ENCODE measurements at places on chromosomes 4 and X.
A peak's percentile ranks its signal among the peaks of the same experiment; 100 is the strongest.

- DNase-seq = no peak
Measured at GRCh38 chr4:177315767-177316464, 6.2 kb downstream of the NEIL3 start.

DNA sequence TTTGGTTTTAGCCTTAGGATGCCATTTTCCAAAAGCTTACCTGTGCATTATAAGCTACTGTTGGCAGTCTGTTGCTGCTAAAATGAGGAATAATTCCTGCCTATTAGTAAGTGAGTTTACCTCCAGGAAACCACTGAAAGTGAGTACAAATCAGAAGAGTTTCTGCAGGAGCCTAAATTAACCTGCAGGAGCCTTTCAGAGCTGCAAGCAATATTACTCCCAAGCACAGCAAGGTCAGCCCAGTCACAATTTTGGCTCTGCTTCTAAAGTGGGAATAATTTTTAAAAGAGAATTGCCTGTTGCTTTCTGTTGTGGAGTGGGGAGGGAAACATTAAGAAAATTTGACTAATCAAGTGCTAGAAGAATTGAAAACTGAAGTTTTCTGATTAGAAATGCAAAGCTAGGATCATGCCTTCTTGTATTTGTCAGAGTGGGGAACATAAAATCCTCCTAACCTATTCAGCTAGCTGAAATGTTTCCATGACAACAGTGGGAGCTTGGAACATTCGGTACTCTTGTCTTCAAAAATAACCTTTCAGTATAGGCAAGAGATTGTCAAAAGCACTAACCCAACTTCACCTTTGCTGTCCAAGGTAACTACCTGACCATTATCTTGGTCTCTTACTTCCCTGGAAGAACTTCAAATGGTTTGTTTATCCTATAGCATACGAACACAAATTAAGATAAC lies 193.2 kb downstream of the COMMD8 start:
- DNase-seq = no peak

DNA sequence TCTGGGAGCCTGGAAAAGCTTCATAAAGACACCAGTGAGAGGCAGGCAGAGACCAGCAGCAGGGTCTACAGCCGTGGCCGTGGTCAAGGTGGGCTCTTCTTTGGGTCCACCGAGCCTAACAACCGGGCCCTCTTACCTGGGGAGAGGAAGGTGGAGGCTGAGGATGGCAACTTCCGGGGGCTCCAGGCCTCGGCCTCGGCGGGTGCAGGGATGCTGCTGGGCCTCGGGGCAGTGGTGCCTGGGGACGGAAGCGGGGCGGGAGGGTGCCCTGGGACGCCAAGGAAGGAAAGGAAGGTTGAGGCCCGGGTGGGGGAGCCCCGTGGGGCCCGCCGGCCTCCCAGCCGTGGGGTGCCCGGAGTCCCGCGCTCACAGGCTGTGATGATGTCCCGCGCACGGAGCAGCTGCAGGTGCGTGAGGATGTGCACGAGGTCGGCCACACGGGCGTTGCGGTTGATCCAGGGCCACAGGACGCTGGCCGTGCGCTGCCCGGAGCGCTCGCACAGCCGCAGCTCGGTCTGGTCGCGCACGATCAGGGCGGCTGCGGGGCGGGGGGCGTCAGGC lies 561 bp downstream of the IRAK1 start:
- DNase-seq = peak; percentile 38

- DNase-seq = no peak
Measured at GRCh38 chrX:3244203-3244743, 102.2 kb downstream of the MXRA5 start.

DNA sequence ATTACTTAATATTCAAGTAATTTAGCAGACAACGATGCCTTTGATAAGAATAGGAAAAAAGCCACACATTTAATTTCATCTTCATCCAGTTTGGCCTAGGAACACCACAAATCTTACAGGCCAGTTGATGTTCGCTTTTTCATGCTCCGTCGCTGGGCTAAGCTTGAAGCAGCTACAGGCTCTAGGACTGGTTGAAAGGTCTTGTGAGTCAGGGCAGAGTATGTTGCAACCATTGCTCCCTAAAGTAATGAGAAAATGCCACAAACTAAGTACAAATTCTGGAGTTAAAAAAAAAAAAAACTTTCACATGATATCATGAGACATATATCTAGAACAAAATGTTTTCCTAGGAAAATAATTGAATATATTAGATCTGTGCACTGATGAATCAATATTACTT lies 123.8 kb downstream of the RPS6KA6 start:
- no peak for DNase-seq

GRCh38 chr4:183429489-183429888 lies 14.9 kb upstream of the CDKN2AIP start:
- DNase-seq = no peak

DNA sequence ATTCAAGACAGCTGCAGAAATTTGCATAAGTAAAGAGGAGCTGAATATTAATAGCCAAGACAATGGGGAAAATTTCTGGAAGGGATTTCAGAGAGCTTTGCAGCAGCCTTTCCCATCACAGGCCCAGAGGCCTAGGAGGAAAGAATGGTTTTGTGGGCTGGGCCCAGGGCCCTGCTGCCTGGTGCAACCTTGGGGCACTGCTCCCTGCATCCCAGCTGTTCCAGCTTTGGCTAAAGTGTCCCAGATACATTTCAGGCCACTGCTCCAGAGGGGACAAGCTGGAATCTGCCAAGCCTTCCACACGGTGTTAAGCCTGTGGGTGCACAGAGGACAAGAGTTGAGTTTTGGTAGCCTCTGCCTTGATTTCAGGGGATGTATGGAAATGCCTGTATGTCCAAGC lies 185.6 kb upstream of the SFRP2 start:
- DNase-seq = no peak

DNA sequence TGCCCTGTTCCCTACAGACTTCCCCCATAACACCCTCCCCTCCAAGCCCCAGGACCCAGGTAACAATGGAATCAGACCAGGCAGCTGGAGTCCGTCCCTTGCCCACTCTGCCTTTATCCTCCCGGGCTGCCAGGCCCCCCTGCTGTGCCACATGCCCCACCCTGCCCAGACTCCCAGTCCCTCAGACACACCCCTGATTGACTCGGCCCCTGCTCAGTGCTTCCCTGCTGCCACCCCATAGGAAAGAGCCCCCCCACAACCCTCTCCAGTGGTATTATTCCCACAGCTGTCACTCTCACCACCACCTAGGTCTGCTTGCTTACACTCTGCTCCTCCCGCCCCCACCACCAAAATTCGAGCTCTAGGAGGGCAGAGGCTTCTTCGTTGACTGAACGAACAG lies 4.7 kb upstream of the NAA10 start:
- DNase-seq = no peak

DNA sequence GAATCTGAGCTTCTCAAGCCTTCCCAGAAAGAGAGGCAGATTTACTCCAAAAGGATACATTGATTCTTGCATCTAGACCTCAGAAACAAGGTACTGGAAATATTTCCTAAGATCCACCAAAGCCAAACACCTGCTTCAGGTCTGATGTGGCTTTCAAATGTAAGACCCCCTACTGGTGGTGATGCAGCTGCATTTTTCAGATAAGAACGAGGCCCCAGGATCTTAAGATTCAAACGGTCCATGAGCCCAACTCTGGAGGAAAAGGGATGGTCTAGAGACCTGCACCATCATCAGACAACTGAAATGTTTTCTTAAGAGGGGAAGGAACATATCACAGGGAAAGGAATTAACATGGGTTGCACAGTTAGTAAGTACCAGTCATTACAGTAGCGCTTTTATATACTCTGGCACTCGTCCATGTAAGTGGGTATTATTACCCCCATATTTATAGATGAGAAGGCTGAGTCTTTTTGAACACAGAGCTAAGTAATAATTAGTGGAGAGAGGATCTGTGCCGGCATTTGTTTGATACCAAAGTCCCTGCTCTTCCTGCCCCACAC lies 73.7 kb downstream of the LEF1 start:
- DNase-seq = no peak

GRCh38 chr4:138602664-138603063 lies 360.5 kb upstream of the SLC7A11 start:
- DNase-seq = no peak

DNA sequence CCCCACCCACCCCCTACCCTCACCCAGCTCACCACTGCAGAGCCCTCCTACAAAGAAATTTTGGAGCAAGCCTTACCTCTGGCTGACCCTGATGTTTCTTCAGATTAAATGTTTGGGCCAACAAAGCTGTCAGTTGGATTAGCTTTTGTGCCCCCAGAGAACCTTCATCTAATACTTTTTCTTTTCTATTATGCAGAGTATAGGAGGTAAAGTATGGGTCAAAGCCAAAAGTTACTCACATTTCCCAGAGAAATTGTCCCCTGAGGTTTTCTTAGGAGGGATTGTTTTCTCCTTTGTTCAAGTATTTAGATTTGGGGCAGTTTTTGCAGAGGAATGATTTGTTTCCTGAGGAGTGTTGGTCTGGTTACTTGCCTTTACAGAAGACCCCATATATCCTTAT lies 69.5 kb downstream of the AASDH start:
- DNase-seq = no peak

DNA sequence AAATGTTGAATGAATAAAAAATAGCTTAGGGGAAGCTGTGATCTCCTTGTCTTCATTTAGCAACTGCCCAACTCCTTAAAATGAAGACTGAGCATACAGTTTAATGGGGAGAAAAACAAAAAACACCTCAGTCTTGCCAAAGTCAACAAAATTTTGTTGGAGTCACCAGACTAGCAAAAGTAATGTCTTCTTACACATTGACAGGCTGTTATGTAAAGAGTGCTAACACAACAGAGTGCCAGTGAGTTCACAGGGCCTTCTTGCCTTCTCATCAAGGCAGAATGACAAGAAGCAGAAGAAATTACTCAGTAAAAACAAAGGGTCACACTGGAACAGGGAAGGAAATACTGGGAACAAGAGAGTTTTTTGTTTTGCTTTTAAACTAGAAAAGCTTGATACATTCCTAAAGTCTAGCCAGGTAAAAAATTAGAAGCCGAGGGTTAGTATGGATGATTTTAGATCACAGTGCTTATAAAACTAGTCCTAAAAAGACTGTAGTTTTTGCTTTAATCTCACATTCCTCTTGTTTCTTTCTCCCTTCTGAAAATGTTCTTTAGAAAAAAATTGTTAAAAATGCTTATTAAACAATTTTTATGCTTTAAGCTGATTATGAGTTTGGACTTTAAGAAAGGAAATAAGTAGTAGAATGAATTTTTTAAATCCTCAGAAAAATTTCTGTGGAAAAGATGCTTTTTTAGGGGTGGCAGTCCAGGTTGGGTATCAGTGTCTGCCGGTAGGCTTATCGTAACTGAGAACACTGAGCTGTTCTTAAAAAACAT lies 38.7 kb upstream of the FRAS1 start:
- DNase-seq = no peak

GRCh38 chr4:144283526-144283925 lies 143.0 kb upstream of the GYPA start:
- no peak for DNase-seq

DNA sequence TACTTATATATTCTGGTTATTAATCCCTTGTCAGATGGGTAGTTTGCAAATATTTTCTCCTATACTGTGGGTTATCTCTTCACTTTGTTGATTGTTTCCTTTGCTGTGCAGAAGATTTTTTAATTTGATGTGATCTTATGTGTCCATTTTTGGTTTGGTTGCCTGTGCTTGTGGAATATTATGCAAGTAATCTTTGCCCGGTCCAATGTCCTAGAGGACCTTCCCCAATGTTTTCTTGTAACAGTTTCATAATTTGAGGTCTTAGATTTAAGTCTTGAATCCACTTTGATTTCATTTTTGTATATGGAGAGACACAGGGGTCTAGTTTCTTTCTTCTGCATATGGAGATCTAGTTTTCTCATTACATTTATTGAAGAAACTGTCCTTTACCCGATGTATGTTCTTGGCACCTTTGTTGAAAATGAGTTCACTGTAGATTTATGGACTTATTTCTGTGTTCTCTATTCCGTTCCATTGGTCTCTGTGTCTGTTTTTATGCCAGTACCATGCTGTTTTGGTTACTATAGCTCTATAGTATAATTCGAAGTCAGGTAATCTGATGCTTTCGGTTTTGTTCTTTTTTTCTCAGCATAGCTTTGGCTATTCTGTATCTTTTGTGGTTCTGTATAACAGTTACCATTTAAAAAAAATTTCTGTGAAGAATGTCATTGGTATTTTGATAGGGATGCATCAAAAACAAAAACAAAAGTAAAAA lies 34.7 kb downstream of the DIAPH2 start:
- no peak for DNase-seq

Data from activated CD4-positive, alpha-beta T cell treated with anti-CD3 and anti-CD28 coated beads, Interleukin-10, Interleukin-2, amounts not matched to agents 100 ng/mL and 50 ng/mL, durations not matched to agents 16 hours and 8 hours (primary cell).